ENCODE measurements at places on chromosomes 1 and 21.

GRCh38 chr1:160428053-160428452 is 27.7 kb downstream of the VANGL2 start:
- DNase-seq, result no peak

DNA sequence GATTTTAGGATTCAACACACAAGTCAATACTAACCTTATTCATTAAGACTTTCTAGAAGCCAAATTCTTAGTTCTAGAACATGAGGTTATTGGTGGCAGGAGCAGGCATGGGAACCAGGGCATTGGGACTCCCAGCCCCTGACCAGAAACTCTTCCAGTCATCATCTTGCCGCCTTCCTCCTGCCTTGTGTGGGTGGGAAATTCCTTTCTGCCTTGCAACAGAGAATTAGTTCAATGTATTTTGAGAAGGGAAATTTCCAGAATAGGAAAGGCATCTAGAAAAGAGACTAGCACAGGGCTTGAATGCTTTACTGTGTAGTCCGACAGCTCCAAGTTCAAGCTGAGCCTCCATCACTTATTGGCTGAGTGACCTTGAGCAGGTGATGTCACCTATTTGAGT is 8.7 kb downstream of the GRHL3 start:
- DNase-seq, result no peak

- DNase-seq, result no peak
These were observed 503.4 kb downstream of the TTLL7 start for GRCh38 chr1:83495560-83495959.

GRCh38 chr1:35264871-35265270 is 3.6 kb upstream of the ZMYM4 start:
- no peak for DNase-seq

DNA sequence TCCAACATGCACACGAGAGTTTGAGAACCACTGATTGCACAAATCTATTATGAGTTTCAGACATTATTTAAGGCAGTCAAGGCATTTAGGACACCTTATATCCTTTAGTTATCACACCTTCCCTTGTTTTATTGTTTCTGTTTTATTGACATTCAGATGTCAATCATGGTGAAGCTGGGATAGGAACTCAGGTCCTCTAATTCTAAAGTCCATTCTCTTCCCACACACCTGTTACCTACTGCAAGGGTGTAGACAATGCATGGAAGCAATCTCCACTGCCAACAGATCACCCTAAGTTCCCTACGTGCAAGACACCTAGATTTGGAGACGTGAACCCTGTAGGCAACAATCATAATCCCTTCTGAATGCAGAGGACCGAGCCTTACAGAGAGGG is 2.6 kb downstream of the IGSF3 start:
- no peak for DNase-seq

- peak; percentile 79 for DNase-seq
These were observed 12.5 kb downstream of the ITGB2 start for GRCh38 chr21:44907966-44908895.

Data from heart left ventricle (tissue), 16 donors.